Muscle of arm (tissue), 14 donors: ENCODE measurements at places on chromosomes 16 and 17. TPM values are rescaled to one million over a fixed set of nuclear protein-coding genes. Genes with fewer than 3 reads are reported as not detected.

PIPOX gene
- polyA plus RNA-seq = 1.7 TPM

TBX4 gene
- polyA plus RNA-seq = 9.1 TPM

DNA sequence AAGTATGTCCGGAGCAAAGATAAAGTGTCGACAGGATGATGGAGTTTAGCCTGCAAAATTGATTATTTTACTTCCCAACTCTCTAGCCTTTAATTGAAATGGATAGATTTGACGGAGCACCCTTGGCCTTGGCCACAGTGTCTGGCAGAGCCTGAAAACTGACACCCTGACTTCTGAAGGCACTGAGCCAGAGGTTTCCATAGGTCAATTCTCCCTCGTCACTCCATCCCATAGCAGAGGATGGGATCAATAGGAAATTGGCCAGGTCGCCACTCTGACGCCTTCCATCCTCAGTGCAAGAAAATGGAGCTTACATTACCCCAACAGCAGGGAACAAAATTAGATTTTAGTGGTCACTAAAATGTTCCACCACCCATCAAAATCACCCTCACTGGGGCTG lies 90.4 kb upstream of the CDH11 start:
- DNase-seq = no peak

DNA sequence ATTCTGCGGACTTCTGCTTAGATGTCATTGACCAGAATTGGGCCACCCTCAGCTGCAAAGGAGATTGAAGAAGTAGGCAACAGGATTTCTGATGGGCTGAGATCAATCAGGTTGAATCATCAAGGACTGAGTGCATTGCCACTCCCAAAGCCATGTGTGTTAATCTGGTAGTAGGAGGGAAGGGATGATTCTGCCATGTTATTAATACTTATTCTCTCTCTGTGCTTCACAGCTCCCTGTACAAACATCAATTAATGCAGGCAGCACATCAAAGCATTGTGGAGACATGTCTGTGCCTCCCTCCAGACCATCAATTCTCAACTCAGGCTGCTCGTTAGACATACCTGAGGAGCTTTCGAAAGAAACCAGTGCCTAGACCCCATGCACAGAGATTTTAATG lies 11.6 kb downstream of the LRRC3C start:
- DNase-seq = no peak

DNA sequence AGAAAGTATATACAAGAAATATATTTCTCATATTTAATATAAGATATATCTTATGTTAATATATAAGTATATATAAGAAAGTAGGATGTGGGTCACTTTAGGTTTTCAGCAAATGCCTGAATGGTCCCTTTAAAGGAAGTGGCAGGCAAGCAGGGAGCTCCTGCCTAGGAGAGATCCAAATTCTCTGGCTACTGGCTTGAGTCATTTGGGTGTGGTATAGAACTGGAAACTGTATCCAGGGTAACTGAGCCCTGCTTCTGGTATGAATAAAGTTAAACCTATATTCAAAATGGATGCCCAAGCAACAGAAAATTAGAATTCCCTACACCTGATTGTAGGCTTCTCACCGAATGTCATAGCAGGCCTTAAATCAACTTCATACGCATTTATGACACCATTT lies 144.4 kb downstream of the ZNF18 start:
- DNase-seq = no peak

DNA sequence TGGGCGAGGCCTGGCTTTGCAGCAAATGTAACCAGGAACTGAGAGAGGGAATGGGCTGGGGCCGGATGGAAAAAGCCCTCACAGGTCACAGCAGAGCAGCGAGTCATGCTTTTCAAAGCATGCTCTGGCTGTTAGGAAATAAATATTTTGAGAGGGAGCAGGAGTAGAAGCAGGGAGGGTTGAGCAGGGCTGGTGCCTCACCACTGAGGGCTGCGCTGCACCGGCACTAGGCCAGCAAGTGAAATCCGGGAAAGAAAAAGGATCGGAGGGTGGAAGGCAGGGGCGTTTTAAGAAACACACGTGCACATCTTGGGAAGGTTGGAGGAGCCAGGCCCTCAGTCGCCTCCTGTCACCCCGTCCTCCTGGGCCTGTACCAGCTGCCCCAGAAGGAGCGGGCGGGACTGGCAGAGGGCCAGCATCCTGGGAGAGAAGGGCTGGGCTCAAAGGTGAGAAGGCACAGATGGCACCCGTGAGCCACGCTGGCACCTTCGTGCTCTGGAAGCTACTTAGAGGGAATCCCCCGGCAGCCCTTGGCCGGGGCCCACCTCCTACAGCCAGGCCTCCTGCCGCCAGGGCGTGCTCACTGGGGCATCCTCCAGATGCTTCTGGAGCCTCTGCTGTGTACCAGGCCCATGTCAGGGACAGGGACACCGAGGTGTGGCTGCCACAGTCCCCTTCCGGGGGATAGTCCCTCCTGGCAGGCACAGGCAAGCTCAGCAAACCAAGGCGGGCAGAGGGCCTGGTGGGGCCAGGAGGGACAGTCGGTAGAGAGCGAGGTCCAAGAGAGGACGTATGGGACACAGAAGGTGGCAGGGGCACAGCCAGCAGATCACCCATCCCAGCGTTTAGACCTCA lies 71.5 kb upstream of the PLCG2 start:
- DNase-seq = no peak

TBC1D3 gene
- not detected for polyA plus RNA-seq

DNA sequence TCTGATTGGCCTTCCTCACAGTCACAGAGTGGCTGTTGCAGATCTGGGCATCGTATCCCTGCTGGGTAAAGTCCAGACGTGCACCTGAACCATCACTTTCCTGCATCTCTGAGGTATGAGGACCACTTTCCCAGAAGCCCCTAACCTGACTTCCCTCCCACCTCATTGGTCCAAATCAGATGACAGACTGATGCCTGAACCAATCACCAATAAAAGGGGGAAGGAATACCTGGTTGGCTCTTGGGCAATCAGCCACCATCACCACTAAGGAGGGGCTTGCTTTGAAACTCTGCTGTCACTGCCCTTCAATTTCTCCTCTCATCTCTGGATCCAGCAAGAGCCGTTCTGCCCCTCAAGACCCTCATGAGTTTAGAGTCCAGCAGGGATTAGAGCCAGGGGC lies 13.6 kb upstream of the WFDC1 start:
- no peak for DNase-seq

BAHCC1 gene
- 16.2 TPM for polyA plus RNA-seq

MPP2 gene
- polyA plus RNA-seq = 4.4 TPM

- no peak for DNase-seq
Observed at GRCh38 chr16:85583491-85584181, 29.5 kb upstream of the GSE1 start.

SMIM22 gene
- polyA plus RNA-seq = 1.0 TPM

DNA sequence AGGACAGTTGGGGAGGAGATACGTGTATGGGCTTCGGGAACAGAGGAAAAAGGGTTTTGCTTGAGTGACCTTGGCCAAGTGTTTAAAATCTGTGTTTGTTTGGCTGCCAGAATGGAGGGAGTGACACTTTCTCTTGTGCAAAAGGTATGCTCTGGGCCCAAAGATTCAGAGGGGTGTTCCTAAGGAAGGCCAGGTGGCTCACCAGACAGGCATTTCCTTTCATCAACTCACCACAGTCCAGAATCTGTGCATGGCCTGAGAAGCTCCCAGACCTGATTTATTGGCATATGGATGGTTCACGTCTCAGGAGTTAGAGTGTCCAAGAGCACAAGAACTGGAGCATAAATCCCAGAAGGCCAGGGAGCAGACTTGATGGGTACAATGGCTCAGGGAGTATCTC lies 53.4 kb upstream of the NLK start:
- no peak for DNase-seq

DNA sequence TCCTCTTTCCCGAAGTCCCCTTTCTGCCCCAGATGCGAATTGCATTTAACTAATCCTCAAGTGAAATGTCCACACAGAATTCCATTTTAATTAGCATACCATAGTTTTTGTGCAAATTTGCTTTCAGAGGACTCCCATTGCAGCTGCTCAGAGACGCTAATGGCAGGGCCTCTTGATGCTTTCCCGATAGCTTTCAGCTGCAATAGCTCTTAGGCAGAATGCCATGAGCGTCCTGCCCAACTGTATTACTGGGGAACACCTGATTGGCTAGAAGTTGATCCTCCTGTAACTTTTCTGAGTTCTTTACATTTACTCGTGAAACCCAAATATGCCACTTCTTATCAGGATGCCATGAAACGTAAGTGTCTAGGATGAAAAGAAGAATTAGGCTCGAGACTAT lies 203.0 kb downstream of the UTP18 start:
- peak; percentile 41 for DNase-seq

TMEM238L gene
- polyA plus RNA-seq = not detected

DNA sequence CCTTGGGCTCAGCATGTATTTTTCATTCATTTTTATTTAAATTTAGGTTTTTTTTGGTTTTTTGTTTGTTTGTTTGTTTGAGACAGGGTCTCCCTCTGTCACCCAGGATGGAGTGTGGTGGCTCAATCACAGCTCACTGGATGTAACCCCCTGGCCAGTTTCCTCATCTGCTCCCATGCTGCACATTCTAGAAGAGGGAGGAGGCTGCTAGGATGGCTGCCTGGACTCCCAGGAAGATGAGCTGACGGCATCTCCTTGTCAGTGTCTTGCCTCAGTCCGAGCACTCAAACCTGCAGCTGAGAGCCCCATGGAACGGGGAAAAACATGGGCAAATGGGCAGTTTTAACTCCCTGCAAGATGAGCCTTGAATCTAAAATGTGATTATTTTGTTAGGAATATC lies 7.5 kb downstream of the MEAK7 start:
- DNase-seq = no peak

IRX5 gene
- 2.2 TPM for polyA plus RNA-seq

DNA sequence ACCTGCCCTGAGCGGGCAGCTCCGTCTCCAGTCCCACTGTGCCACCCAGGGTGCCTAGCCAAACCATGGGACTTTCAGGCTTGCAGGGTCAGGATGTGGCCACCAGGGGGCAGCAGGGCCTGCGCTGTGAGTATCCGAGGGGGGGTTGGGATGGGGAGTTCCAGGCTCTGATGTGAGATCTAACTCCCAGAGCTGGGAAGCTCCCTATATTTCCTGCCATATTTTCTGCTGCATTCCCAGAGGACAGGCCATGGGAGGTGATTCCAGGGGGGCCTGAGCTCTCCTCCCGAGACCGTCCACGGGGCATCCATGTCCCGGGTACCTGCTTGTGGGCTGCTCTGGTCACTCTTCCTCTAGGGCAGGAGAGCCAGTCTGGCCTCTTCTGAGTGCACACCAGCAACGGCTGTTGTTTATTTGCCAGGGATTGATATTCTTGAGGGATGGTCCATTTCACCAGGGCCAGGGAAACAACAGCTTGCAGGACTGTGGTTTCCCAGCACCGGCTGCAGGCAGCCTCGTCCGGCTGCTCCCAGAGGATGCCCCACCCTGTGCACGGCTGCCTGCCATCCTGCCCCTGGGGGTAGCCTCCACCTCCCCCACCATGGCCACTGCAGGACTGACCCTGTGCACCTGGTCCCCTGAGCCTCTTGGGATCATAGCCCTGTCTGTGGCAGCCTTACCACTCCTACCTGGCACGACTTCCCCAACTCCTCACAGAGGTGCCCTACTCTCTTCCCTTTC lies 1.2 kb downstream of the GPR142 start:
- DNase-seq = peak; percentile 67

GRCh38 chr17:11240041-11240840 lies 772 bp upstream of the SHISA6 start:
- DNase-seq = peak; percentile 57

- no peak for DNase-seq
Observed at GRCh38 chr16:10188236-10188635, 6.0 kb upstream of the GRIN2A start.

MEAK7 gene
- 9.9 TPM for polyA plus RNA-seq

RNF166 gene
- polyA plus RNA-seq = 16.0 TPM

PABPN1L gene
- not detected for polyA plus RNA-seq

DNA sequence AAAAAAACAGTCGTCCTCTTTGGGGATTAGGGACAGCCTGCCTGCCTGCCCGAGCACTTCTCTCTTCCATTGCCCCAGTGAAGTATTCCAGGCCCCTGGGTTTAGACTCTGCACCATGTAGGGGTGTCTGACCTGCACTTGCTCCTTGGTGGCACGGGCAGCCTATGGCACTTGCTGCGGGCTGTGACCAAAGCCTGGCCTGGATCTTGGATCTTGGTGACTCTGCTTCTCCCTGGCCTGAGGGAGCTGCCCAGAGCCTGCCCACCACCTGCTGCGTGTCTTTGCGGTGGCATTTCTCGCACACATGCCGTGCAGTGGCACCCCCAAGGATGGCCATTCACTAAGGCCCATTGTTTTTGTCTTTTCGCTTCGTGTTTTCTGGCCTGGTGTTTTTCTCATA lies 6.1 kb upstream of the STH start:
- no peak for DNase-seq

DNA sequence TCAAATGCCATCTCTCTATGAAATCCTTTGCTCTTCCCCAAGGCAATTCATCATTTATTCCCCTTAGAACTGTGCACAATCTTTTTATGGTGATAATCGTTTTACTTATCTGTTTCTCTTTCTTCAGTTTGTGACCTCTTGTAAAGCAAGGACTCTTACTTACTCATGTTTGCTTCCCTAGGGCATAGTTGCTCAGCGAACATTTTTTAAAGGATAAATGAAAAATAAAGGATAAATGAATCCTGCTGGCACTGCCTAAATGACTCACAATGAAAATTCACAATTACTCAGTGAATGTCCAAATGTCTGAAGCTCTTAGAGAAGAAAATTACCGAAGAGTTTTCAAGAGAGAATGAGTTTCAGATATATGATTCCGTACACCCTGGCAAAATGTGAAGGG lies 671.7 kb downstream of the CDH11 start:
- DNase-seq = no peak

GRCh38 chr16:19881028-19881427 lies 3.6 kb downstream of the GPRC5B start:
- DNase-seq = no peak

- no peak for DNase-seq
Observed at GRCh38 chr16:12539185-12539929, 264.3 kb downstream of the CPPED1 start.

CHMP1A gene
- 41.0 TPM for polyA plus RNA-seq

NEUROD2 gene
- 0.03 TPM for polyA plus RNA-seq

EMC6 gene
- 30.6 TPM for polyA plus RNA-seq

HBA1 gene
- 6,850 TPM for polyA plus RNA-seq

- DNase-seq = no peak
Observed at GRCh38 chr16:30395992-30396585, 869 bp downstream of the ZNF48 start.
